ENCODE measurements at places on chromosomes 1 and 21.

GRCh38 chr1:30405631-30406212 is 317.7 kb downstream of the MATN1 start:
- DNase-seq = no peak

DNA sequence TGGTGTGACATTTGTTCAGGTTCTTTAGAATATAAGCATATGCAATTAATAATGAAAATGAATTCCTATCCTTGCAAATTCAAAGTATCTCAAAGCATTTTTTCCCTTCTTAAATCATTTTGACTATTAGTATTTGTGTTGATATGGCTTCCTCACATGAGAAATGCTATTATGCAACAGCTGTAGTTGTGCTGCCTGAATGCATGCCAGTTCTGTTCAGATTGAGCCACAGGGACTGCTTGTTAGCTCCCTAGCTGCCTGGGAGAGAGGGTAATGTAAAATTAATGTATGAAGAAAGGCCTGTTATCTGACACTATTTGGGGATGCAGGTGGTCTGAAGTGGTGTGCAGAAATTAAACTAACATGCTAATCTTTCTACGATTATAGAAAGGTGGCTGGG is 45.5 kb downstream of the CACHD1 start:
- DNase-seq = peak; percentile 48

DNA sequence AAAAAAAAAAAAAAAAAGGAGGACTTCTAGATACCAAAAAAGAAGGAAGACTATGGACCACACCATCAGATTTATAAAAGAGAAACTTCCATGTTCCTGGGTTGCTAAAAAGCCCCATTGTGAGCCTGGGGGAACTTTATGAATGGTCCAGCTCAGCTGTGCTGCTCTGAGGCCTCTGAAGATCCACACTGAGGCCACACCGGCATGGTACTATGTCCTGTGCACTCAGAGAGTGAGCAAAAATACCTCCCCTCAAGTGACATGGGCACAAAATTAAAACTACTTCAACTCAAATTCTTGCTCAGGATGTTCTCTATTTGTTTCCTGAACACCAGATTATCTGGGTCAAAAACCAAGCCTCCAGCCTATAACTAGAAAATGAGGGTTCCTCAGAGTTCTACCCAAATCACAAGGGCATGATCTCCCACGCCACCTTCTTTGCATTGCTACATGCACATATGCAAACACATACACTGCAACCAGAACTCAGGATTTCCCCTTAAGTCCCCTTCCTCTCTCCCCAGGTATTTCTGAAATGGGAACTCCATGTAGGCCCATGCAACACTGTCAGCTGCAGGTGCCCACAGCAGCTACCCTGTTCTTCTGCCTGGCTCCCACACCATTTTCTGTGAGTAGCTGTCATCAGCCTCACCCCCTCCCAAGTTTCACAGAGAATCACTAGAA is 94.4 kb downstream of the SH3GLB1 start:
- DNase-seq = no peak

- DNase-seq = no peak
Measured at GRCh38 chr1:115289940-115290339, 48.1 kb downstream of the NGF start.

- no peak for DNase-seq
Measured at GRCh38 chr1:64192290-64192689, 11.1 kb upstream of the UBE2U start.

GRCh38 chr1:156242738-156243137 is 754 bp downstream of the BGLAP start:
- no peak for DNase-seq

DNA sequence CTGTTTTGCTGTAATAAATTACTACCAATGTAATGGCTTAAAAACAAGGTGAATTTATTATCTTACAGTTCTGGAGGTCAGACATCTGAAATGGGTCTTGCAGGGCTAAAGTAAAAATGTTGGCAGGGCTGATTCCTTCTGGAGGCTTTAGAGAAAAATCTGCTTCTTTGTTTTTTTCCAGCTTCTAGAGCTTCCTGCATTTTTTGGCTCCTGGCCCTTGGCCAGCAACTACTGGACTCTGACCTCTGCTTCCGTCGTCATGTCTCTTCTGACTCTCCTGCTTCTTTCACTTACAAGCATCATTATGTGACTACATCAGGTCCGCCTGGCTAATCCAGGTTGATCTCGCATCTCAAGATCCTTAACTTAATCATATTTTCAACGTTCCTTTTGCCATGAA is 350.9 kb downstream of the S1PR1 start:
- DNase-seq = peak; percentile 56

- peak; percentile 61 for DNase-seq
Measured at GRCh38 chr1:167223144-167224103, 2.7 kb downstream of the POU2F1 start.

GRCh38 chr21:38420140-38420539 is 78.1 kb downstream of the ERG start:
- DNase-seq = no peak

DNA sequence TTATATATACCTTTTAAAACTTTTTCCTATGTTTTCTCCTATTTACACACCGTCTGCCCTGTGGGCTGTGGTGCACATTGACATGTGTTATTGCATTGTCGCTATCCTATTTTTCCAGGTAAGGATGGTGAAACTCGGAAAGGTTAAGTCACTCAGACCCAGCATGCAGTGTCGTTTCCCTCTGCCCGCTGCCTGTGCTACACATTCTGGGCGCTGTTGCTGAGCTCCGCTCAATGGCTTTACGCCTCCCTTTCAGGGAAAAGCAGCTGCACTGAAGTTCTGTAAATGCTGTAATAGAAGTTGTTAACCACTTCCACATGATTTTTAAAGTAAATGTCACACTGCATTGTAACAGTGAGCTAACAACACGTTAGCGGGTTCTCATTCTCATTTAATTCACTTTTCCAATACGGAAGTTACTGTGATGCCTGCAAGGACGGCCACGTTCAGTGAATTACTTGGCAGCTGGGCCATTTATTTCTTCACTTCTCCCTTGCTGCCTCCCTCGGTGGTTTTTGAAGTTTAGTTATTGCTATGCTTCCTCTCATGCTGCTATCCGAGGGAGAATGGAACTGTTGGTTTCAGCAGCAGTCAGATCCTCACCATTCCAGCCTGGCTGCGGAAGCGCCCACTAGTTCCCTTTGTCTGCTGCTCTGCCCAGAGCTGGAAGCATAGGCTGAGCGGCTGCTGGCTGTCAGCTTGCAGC is 288.7 kb downstream of the SPATA17 start:
- DNase-seq = peak; percentile 25

GRCh38 chr1:156815307-156815826 is 1.3 kb downstream of the SH2D2A start:
- DNase-seq = peak; percentile 59

DNA sequence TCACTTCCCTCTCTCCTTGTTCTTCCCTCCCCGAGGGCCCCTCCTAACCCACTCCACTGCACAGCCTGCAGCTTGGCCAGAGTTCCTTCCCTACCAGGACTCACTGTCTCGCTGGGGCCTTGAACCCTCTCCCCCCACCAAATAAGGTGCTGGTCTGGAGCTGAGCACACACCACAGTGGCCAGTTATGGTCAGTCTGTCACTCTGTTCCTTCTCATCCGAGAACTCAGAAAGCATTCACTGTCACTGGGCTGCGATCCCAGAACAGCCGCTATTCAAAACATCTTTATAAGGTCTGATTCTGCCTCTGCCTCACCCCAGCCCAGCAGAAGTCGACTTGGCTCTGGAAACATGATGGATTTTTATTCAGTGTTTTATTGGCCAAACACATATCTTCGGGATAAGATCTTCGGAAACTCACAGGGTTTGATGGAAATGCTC is 19.8 kb upstream of the LBR start:
- peak; percentile 53 for DNase-seq

GRCh38 chr1:12015001-12015491 is 4.3 kb upstream of the MIIP start:
- DNase-seq = no peak

DNA sequence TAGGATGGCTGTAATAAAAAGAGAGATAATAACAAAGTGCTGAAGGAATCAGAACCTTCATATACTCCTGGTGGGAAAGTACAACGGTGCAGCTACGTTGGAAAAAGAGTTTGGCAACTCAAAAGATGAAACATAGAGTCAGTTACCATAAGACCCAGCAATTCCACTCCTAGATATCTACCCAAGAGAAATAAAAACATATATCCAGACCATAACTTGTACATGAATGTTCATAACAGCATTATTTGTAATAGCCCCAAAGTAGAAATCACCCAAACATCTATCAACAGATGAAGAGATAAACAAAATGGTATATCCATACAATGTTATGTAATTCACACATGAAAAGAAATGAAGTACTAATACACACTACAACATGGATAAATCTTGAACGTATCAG is 30.5 kb upstream of the DNAH14 start:
- no peak for DNase-seq

GRCh38 chr1:33515607-33516006 is 43.2 kb downstream of the ZSCAN20 start:
- no peak for DNase-seq

DNA sequence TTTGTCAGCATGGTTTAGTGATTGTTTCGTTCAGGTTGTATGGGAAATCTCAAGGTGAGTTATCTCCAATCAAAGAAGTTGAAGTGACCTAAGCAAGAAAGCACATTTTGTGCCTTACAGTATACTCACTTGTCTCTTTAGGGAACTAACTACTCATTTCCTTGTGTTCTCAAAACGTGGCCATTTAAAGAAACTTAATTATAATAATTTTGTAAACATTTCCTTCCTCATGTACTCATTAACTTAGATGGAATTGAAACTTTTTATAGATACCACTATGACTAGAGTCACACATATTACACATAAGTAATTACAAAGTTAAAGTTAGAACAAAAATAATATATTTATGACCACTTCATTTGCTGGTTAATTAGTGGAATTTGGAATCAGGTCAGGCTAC is 552.6 kb downstream of the MRPL39 start:
- DNase-seq = no peak

GRCh38 chr21:40846587-40847411 is at the start of gene DSCAM:
TSS of gene DSCAM (minus strand) at chr21:40847158. CDS start at chr21:40846661, 497 bp downstream.
- no peak for DNase-seq

- peak; percentile 72 for DNase-seq
Measured at GRCh38 chr21:33901412-33902288, 14.0 kb downstream of the ATP5PO start.

DNA sequence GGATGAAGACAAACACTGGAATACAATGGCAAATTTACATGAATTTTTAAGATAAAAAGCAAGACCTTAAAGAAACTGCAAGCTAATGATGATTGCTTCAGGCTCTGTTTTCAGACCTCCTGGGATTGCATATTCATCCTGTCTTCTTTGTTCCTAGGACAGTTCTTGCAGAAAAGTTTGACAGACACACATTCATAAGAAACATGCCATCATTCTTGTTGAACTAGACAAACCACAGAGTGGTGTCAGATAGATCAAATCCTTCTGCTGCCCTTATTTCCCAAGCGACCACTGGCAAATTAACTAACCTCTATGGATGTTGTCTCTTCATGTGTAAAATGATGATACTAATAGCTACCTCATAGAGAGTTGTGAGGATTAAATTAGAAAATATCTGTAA is 181.3 kb downstream of the KCTD3 start:
- DNase-seq = no peak

- DNase-seq = peak; percentile 84
Measured at GRCh38 chr1:243850452-243851256, 611 bp upstream of the AKT3 start.

GRCh38 chr1:156708218-156708661 is 2.9 kb upstream of the CRABP2 start:
- no peak for DNase-seq

DNA sequence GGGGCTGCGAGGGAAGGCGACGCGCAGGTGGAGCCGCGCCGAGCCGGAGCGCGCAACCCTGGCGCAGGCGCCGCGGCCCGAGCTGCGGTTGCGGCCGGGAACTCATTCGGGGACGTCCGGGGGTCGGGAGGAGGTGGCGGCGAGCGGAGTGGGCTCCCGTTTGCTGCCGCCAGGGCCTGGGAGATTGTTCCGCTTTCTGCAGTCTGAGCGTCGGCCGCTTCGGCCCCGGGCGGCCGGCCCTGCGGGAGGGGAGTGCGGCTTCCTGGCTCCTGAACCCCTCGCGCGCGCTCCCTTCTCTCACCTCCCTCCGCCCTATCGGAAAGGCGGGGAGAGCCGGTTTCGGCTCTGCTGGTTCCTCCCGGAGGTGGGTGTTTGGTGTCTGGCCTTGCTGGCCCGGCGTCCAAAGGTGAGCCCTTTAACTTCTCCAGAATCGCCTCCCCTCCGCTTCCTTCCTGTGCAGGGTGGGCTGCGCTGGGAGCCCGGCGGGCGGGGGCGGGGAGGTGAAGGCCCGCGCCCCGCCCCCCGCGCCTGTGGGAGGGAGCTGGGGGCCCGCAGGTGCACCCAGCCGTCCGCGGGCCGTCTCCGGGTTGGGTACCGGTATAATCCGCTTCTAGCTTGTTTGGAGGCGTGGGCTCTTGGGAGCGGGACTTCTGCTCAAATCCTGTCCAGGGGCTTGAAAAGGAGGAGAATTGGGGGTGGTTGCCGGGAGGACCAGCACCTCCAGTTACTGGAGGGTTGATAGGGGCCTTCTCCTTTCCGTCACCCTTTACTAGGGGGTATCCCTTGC is 683 bp downstream of the LRRC8D start:
- peak; percentile 24 for DNase-seq

- peak; percentile 69 for DNase-seq
Measured at GRCh38 chr1:66624412-66625060, 90.6 kb downstream of the SGIP1 start.

GRCh38 chr1:30892671-30893073 is 15.9 kb downstream of the SDC3 start:
- no peak for DNase-seq

GRCh38 chr21:41229509-41230248 is 61.7 kb downstream of the BACE2 start:
- no peak for DNase-seq

DNA sequence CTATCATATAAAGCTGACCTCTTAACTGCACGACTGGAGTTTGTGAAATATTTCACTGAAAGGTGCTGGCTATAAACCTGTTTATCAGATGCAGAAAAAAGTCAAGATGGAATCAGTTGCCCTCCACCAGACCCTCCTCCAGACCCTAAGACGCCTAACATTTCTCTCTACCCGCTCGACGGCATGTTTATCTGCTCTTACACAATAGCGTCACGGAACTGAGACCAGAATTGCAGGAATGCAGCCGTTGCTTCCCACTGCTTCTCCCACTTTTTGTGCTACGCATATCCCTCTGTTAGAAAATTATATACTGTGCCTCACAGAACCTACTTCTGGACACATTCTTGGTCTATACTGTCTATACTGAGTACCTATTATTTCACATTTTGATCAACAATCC is 28.2 kb upstream of the FAM131C start:
- DNase-seq = no peak

- DNase-seq = peak; percentile 52
Measured at GRCh38 chr1:115495625-115496024, 146.1 kb upstream of the VANGL1 start.

- DNase-seq = peak; percentile 20
Measured at GRCh38 chr1:232372841-232373440, 257.0 kb downstream of the SIPA1L2 start.

DNA sequence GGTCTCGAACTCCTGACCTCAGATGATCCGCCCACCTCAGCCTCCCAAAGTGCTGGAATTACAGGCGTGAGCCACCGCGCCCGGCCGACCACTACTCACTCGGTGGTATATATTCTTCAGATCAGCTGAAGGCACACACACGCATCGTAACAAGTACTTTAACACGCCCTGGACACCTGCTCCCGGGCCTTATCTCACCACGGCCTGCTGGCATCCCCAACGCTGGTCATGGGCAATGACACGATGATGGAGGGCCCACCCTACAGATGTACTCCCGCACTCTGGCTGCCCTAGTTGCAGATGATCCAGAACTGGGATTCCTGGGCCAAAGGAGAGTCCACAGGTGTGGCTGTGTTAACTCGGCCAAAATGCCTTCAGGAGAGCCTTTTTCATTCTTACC is 11.6 kb downstream of the UBE2J2 start:
- no peak for DNase-seq

- DNase-seq = no peak
Measured at GRCh38 chr1:5713101-5714010, 278.9 kb downstream of the NPHP4 start.
